Activated CD8-positive, alpha-beta T cell treated with anti-CD3 and anti-CD28 coated beads for 36 hours (primary cell): ENCODE measurements at places on chromosomes 11 and 22.

DNA sequence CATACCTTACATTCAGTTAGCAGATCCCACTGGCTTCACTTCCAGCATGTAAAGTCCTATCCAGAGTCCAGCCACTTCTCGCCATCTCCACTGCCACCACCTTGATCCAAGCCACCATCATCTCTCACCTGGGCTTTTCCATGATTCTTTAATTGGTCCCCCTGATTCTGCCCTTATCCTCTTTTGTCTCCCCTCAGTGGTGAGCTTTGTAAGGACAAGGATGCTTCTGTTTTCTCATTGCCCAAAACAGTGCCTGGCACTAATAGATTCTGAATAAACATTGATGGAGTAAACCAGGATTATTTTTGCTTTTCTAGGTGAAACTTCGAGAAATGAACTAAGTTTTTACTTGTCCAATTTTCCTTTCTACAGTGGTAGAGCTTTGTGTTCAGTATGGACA, 4.4 kb downstream of the POLA2 start:
- H3K27me3 ChIP-seq: no peaks in the 10 kb centered on the region
- no peak overlapping the region for H3K27ac ChIP-seq
- DNase-seq: no peak
- H3K36me3 ChIP-seq: peaks cover 54% of the 10 kb centered on the region
- no peak overlapping the region for H3K4me3 ChIP-seq

DNA sequence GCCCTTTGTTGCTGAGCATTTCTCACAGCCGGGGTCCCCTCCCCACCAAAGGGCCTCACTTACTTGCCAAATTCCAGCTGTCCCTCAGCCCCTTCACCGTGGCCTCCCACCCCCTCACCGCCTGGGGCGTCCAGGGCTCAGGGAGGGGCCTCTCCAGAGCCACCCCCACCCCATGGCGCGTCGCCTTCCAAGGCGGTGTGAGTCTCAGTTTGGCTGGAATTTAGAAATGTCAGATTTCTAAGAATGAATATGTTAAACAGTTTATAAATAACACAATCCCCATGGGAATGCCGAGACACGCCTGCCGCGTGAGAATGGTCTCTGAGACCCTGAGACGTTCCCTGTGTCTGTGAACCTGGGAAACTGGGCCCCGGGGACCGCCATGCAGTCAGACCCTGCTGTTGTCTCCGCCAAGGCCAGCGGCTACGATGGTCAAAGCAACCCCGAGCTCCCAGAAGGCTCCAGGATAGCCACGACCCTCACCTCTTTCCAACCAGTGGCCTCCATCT, 28.9 kb downstream of the CELSR1 start:
- no peaks in the 10 kb centered on the region for H3K36me3 ChIP-seq
- DNase-seq: no peak
- peaks cover 2% of the 10 kb centered on the region for H3K4me1 ChIP-seq
- no peak overlapping the region for H3K4me3 ChIP-seq
- H3K27ac ChIP-seq: no peak overlapping the region

- peaks cover 10% of the 10 kb centered on the region for H3K4me1 ChIP-seq
- no peaks in the 10 kb centered on the region for H3K27me3 ChIP-seq
- DNase-seq: no peak
- no peak overlapping the region for H3K4me3 ChIP-seq
Measured at GRCh38 chr11:85977751-85978160, 91.1 kb downstream of the PICALM start.

DNA sequence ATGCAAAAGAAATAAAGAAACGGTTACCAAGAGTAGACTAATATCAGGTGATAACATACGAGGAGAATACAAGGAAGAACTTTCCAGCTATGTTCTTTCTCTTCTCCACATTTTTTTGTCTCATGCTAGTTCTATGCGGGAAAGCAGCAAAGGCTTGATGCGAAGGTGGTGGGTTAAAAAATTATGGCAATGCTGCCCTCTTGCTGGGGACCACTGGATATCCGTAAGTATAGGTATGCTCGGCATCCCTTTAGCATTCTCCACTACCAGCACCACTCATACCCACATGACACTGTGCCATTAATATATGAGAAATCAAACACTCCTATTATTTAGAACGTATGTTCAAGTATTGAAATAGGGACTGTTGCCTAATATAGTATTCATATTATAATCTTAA, 776.4 kb downstream of the LRRC4C start:
- no peaks in the 10 kb centered on the region for H3K36me3 ChIP-seq
- no peak for DNase-seq
- H3K4me3 ChIP-seq: no peak overlapping the region
- H3K27me3 ChIP-seq: no peaks in the 10 kb centered on the region
- H3K27ac ChIP-seq: no peak overlapping the region

- no peaks in the 10 kb centered on the region for H3K36me3 ChIP-seq
- H3K4me3 ChIP-seq: no peak overlapping the region
- peaks cover 20% of the 10 kb centered on the region for H3K4me1 ChIP-seq
- DNase-seq: no peak
- no peak overlapping the region for H3K27ac ChIP-seq
- no peaks in the 10 kb centered on the region for H3K27me3 ChIP-seq
Measured at GRCh38 chr11:45087900-45088160, 58.6 kb upstream of the PRDM11 start.

GRCh38 chr11:76861490-76861953, 804 bp downstream of the ACER3 start:
- no peaks in the 10 kb centered on the region for H3K36me3 ChIP-seq
- peak overlapping the region; percentile 76 for H3K27ac ChIP-seq
- no peaks in the 10 kb centered on the region for H3K27me3 ChIP-seq
- H3K4me3 ChIP-seq: peak overlapping the region; percentile 88

DNA sequence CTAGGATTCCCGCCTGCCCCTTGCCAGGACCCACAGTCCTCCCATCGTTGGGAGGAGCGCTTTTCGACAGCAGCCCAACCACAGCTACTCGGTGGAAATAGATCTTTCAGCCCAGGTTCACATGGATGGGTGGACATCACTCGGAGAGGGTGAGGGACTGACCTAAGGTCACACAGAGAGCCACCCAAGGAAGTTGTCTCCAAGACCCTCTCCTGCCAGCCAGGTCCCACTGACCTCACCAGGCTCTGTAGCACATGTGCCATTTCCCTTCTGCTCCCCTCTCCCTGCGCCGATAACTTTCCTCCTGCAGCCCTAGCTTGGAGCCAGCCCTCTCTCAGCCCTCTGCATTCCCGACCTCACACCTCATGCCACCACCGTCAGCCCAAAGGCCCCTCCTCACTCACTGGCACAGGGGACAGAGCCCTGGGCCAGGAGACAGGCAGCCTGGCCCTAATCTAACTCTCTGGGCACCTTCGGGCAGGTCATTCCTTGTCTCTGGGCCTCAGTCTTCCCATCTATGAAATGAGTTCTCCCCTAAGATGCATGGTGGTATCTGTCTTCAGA, 4.7 kb downstream of the KCNJ4 start:
- H3K36me3 ChIP-seq: no peaks in the 10 kb centered on the region
- peaks cover 35% of the 10 kb centered on the region for H3K27me3 ChIP-seq
- H3K4me3 ChIP-seq: no peak overlapping the region
- peaks cover 6% of the 10 kb centered on the region for H3K4me1 ChIP-seq
- no peak for DNase-seq

- H3K27me3 ChIP-seq: peaks cover 2% of the 10 kb centered on the region
- H3K4me1 ChIP-seq: no peaks in the 10 kb centered on the region
- no peak for DNase-seq
- no peaks in the 10 kb centered on the region for H3K36me3 ChIP-seq
- no peak overlapping the region for H3K4me3 ChIP-seq
- no peak overlapping the region for H3K27ac ChIP-seq
Measured at GRCh38 chr11:33448461-33449130, 191.4 kb downstream of the HIPK3 start.

- no peaks in the 10 kb centered on the region for H3K36me3 ChIP-seq
- H3K27me3 ChIP-seq: peaks cover 66% of the 10 kb centered on the region
- no peak for DNase-seq
- H3K4me1 ChIP-seq: peaks cover 5% of the 10 kb centered on the region
- H3K27ac ChIP-seq: no peak overlapping the region
Measured at GRCh38 chr11:20610825-20611224, 11.4 kb downstream of the SLC6A5 start.

GRCh38 chr22:39348909-39349505, 784 bp upstream of the SYNGR1 start:
- peak overlapping the region; percentile 76 for H3K27ac ChIP-seq
- peak; percentile 26 for DNase-seq
- peaks cover 10% of the 10 kb centered on the region for H3K27me3 ChIP-seq
- H3K4me3 ChIP-seq: peak overlapping the region; percentile 82
- H3K36me3 ChIP-seq: no peaks in the 10 kb centered on the region
